Stimulated activated CD4-positive, alpha-beta T cell treated with anti-CD3 and anti-CD28 coated beads, TNF-alpha, amount 100 ng/mL, for 1 hour (primary cell): ENCODE measurements at places on chromosomes 12 and 14.

DNA sequence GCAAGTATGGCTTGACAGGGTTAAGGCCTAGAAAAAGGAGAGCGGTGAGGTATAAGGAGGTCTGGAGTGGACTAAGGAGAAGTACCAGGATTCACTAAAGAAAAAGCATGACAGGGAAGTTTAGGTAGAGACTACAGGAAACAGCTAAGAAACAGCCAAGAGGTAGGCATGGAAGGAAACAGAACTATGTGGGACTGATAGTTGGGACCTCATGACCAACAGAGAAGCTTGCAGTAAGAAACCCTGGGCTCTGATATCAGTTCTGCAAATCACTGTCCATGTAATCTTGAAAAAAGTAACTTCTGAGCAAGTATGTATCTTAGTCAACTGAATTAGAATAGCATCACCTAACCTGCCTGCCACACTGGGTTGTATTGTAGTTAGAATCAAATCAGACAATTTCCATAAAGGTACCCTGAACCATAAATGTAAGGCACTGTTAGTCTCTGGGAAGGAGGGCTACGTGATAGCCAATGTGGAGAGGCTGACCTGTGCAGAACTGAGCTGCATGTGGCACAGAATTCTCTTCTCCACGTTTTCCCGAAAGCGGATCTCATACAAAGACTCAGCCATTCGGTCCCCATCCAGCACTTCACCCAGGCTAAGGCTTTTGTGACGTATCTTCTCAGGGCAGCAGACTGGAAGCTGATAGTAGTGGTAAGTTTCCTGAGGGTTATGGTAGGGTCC is 912 bp downstream of the TM9SF1 start:
- no peak for DNase-seq

DNA sequence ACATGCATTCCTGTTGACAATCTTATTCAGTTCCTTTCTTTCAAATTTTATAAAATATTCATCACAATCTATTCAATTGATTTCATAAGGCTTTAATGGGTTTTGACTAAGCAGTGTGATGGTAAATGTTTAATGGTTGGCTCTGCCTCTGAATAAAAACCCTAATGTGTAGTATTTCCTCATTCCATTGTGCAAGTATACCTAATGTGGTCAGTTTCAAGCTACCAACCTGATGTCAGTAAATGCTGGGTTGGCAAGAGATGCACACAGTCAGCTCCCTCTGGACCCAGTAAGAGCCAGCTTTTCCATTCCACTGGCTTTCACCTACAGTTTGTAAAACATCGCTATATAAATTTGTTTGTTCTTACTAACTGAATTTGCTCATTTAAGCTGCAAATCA is 53.9 kb downstream of the METTL25 start:
- no peak for DNase-seq

DNA sequence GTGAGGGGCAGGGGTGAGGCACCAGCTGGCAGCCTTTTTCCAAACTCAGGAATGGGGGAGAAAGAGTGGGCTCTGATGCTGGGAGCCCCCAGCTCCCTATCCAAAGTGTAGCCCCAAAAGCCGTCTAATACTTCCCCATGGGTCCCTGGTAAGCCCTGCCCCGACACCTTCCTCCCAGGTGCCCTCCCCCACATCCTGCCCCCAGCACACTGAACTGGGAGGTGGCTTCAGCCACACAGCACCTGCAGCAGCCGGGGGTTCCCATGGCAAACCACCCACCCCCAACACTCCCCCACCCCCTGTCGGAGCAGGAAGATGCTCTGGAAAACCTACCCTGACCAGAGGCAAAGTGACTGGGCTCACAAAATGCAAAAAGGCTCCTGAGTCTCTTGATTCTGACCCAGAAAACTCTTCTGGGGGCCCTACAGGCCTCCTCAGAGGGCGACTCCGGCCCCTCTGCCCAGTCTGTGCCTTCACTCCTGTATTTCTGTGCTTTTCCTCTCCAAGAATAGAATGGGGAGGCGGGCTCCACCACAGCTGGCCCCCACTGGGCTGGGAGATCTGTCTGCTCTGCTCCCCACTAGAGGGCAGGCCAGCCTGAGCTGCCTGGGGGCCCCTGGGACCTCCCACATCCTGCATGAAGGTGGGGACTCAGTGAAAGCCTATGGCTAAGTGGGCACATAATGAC is 81.6 kb downstream of the ITPK1 start:
- no peak for DNase-seq

GRCh38 chr12:109735051-109735521 is 21.5 kb downstream of the FAM222A start:
- DNase-seq, result no peak

DNA sequence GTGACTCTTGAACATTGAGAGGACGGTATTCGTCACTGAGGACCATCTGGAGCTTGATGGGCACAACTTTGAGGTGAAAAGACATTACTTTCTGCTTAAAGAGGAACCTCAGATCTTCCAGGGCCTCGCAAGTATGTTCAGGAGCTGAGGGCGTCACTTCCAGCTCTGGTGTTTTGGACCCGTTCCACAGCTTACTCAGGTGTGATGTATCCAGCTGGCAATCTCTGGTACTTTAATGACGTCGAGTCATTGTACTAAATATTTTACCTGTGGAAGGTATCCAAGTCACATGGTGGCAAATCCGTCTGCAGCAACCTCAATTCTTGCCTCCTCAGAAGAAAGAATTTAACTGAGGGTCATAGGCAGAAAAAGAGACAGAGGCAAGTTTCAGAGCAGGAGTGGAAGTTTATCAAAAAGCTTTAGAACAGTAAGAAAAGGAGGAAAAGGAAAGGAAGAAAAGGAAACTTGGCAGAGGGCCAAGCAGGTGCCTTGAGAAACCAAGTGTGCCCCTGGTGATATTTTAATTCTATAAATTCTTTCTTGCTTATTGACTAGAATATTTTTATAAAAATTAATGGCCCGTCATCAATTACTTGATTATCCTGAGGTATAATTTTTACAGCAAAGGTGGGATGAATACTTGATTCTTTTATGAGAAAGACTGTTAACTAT is 250.6 kb downstream of the AEBP2 start:
- DNase-seq, result no peak

GRCh38 chr12:113172185-113172584 is 13.1 kb downstream of the DDX54 start:
- DNase-seq, result no peak

DNA sequence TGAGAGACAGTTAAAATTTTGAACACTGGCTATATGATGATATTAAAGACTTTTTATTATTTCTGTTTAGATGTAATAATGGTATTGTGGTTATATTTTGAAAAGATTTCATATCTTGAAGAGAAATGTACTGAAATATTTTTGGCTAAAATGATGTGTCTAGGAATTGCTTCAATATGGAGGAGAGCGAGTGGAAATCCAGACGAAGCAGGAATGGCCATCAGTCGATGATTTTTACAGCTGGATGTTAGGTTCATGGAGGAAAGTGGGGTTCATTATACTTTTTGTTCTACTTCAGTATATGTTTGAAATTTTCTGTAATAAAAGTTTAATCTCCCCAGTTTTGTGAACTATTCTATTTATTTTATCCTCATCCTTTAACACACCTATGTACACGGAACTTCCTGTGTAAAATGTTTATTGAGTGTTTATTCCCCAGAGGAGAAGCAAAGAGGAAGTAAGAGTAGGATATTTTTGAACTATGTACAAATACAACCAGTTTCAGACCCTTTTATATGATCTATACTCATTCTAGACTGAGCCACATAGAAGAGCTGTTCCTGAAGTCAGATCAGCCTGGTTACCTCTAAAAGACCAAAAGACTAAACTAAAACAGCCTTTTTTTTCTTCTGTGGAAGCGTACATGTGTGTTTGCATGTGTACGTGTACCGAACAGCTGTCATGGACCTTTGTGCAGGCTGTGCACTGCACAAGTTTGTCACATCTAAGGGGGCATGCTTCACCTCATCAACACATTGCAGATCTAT is 211.0 kb upstream of the NUDT4 start:
- DNase-seq, result no peak

DNA sequence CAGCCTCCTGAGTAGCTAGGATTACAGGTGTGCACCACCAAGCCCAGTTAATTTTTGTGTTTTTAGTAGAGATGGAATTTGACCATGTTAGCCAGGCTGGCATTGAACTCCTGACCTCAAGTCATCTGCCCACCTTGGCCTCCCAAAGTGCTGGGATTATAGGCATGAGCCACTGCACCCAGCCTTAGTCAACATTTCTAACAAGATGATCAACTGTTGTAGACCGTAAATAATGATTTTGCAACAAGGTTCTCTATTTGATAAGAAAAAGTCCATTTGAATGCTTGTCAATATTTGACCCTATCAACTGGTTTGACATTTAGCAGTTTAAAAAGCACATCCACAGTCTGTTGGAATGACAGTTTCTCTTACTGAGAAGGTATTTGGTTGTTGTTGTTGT is 25.2 kb upstream of the NRDE2 start:
- DNase-seq, result no peak

GRCh38 chr14:34319140-34319539 is 142.9 kb downstream of the SPTSSA start:
- DNase-seq, result no peak

GRCh38 chr12:104865080-104865479 is 93.0 kb downstream of the SLC41A2 start:
- DNase-seq, result no peak
